ENCODE measurements at places on chromosomes 1 and 21. TPM values are rescaled to one million over a fixed set of nuclear protein-coding genes. Genes with fewer than 3 reads are reported as not detected.

Gene ADCY10
- total RNA-seq: not detected

Gene TRNP1
- 2.1 TPM for total RNA-seq

Gene ANGPTL3
- total RNA-seq: not detected

Gene BRINP2
- 1.2 TPM for total RNA-seq

Gene CYP4A11
- total RNA-seq: not detected

Gene FGGY
- 6.3 TPM for total RNA-seq

- no peak for DNase-seq
Measured at GRCh38 chr1:208272713-208273112, 28.5 kb upstream of the PLXNA2 start.

- DNase-seq: no peak
Measured at GRCh38 chr21:21737186-21737585, 739.0 kb downstream of the NCAM2 start.

GRCh38 chr1:102891868-102892625 lies 216.3 kb downstream of the COL11A1 start:
- DNase-seq: no peak

DNA sequence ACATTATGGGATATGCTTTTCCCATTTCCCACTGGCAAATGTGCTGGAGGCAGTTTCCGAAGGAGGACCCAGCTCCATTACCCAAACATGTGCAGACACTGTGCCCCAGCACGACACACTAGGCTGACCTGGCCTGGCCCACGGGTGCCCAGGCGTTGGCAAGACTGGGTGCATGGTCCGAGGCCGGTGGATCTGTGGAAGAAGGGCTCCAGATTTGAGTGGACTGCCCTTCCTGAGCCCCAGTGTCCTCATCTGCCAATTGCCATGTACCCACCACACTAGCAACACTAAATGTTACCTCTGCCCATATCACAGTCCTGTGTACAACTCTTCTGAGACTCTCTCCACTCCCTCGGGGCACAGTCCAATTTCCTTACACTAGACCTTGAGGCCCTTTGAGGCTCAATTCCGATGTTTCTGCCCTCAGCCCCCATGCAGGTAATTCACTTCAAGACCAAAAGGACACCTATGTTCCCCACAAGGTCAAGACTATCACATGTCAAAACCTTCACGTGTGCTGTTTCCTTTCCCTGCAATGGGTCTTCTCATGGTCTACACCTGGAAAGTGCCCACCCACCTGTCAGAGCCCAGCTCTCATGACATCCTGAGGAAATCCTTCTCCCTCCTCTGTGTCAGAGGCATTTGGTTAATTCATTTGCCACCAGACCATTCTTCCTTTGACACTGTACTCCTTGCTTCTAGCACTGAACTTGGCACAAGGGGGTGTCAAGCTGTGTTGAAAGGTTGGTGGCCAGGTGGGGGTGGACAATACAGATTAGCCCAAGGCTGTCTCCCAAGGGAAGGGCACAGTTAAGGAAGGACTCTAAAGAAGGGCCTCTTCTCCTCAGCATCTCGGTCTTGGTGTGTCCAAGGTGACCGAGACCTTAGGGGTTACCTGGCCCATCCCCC lies 124.9 kb downstream of the DMRTB1 start:
- DNase-seq: no peak

DNA sequence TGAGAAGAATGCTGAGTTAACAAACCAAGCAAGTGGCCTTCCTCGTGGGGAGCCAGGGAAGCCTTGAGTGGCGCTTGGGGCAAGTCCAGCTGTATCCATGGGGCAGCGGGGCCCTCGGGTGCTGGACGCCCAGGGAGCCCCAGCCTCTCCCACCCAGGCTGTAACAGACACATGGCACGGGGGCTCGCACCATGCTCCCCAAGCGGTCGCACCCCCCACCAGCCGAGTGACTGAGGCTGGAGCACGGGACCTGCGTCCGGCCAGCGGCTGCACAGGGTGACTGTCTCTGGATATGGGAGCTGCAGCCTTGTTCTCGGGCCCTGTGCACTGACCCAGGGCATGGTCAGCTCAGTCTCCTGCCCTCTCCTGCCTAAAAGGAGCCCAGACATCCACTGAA lies 53.9 kb upstream of the ACTRT2 start:
- no peak for DNase-seq

DNA sequence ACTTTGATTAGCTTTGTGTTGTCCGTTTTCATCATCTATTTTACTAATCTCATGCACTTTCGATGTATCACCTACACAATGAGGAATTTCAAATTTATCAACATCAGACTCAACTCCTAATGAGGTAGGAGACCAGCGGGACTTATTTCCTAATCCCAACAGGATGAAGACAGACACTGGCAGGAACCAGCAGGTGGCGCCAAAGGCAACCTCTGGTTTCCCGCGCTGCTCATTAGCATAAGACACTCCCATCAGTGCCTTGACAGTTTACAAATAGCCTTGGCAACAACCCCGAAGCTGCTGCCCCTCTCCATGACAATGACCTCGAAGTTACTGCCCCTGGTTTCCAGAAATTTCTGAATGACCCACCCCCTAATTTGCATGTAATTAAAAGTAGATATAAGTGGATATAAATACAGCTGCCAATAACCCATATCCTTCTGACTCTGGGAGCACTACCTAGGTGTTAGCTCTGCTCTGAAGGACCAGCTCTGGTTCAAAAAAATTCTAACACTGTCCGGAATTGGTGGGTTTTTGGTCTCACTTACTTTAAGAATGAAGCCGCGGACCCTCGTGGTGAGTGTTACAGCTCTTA lies 974.8 kb downstream of the ADGRL2 start:
- peak; percentile 43 for DNase-seq

DNA sequence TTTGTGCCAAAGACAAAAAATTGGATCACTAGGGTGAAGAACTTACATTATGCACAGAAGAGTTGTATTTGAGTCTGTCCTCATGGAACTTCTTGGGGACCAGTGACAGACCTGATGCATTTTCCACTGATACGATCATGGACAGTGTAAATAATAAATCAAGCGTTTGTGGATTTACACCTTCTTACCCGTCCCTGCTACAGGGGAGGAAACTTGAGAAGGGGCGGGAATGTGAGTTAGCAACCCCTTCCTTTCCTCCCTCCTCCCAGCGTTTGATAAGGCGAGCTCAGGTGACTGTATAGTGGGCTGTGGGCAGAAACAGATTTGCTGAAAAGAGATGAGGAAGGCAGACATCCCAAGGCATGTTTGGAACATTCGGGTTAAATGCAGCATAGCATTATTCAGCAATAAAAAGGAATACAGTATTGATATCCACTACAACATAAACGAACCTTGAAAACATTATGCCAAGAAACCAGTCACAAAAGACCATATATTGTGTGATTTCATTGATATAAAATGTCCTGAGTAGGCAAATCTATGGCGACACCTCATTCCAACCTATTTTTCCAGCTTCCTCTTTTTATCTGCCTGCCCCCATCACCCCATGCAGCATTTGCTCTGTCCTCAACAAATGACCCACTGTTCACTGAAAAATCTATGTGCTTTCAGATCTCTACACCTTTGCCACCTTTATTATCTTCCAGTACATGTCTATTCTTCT lies 128.7 kb downstream of the ZZZ3 start:
- no peak for DNase-seq

DNA sequence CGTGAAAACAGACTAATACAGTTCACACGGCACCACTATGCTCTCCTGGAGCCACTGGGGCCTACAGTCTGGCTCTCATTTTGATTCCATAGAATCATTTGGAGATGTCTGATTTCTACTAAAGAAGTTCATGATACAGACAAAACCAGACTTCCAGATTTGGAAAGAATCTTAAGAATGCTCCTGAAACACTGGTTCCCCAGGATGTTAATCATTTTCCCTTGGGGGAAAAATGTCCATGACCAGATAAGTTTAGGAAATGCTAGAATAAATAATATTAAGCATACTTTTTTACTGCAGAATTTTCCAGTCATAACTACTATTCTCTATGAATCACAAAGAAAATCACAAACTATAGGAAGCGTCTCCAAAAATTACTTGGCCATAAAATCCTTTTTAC lies 63.0 kb upstream of the RGS7 start:
- DNase-seq: no peak

DNA sequence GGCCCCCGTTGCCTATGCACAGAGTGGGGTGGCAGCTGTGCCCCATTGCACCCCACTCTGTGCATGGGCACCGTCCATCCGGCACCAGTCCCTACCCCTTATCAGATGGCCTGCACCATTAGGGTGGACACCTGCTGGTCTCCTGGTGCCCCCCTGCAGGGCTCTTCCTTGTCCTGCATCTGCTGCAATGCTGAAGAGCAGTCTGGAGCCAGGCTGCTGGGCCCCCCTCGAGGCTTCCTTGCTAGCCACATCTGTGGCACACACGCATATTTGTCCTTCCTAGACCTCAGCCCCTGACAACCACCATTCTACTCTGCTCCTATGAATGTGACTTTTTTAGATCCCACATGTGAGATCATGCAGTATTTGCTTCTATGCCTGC lies 56.4 kb downstream of the COL18A1 start:
- DNase-seq: no peak

GRCh38 chr1:232238009-232238408 lies 391.9 kb downstream of the SIPA1L2 start:
- no peak for DNase-seq

- no peak for DNase-seq
Measured at GRCh38 chr21:29829564-29830275, 110.1 kb downstream of the GRIK1 start.

DNA sequence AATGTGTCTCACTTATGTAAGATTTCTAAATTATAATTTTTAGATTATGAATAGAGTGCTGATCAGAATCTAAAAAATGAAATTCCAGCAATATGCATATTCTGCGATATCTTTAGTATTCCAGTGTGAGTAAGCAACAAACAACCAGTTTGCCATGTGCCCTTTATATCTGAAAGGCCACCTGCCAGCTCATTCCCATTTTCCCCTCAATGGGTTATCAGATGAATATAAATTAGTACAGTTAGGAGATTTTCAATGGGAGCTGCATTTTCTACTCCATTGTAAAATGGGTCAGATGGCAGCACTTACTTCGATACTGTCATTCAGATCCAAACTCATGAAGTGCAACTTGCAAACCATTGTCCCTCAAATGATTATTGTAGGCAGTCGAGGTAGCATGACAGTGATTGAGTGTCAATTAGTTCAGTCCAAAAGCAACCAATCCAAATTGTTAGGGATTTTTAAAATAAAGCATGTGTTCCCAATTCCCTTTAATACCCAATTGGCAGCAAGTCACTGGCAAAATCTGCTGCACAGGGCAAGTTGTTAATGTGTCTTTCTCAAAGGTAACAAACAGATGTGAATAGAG lies 680.3 kb downstream of the LRRIQ3 start:
- no peak for DNase-seq

DNA sequence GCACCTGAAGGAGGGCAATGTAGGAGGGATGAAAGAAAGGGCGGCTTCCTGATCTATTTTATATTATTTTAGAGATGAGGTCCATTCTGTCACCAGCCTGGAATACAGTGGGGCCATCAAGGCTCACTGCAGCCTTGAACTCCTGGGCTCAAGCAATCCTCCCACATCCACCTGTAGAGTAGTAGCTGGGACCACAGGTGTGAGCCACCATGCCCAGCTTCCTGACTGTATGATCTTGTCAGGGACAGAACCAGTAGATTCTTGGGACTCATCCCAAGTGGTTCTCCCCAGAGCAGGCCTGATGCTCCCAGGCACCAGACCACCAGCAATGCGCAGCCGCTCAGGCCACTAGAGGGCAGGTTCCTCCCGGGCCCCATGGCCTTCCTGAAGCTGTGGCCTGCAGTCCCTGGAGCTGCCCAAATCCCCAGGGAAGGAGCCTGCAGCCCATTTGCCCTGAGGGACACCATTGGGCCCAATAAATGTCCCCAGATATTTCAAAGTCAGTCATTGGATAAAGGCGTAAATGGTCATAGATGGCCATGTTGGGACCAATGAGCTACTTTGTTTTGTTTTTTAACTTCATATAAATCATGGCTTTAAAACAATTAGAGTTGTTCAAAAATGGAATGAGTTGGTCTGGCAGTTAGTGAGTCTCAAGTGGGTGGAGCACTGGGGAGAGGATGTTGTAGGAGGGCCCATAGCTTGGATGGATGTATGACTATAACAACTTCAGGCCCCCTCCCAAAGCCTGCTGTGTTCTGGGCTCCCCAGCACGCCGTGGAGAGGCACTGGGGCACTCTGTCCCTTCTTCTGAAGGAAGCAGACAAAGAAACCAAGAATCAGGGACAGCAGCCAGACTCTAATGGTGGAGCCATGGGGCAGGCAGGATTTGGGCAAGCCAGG lies 44.7 kb upstream of the GOLT1A start:
- peak; percentile 55 for DNase-seq

DNA sequence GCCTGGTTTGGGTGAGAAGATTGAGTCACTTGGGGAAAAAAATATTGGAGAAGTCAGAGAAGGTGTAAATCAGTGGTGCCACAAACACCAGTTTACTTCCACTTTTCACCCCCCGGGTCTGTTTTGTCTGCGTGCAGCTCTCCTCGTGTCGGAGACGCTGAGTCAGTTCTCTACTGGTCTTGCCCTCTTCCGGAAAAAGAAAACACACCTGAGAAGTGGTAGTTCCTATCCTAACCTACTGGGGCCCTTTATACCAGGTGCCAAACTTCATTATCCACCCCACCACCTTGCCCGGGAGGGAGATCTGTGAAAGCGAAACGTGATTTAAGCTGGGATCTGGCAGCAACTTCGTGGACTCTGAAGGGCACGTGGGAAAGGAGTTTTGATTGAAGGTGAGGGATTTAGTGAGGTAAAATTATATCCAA lies 855 bp upstream of the IVNS1ABP start:
- DNase-seq: peak; percentile 13

GRCh38 chr1:15191770-15192169 lies 38.2 kb downstream of the TMEM51 start:
- no peak for DNase-seq

GRCh38 chr1:29903548-29904166 lies 667.3 kb downstream of the PTPRU start:
- DNase-seq: no peak

GRCh38 chr1:180198196-180198595 lies 31.9 kb upstream of the LHX4 start:
- DNase-seq: no peak

DNA sequence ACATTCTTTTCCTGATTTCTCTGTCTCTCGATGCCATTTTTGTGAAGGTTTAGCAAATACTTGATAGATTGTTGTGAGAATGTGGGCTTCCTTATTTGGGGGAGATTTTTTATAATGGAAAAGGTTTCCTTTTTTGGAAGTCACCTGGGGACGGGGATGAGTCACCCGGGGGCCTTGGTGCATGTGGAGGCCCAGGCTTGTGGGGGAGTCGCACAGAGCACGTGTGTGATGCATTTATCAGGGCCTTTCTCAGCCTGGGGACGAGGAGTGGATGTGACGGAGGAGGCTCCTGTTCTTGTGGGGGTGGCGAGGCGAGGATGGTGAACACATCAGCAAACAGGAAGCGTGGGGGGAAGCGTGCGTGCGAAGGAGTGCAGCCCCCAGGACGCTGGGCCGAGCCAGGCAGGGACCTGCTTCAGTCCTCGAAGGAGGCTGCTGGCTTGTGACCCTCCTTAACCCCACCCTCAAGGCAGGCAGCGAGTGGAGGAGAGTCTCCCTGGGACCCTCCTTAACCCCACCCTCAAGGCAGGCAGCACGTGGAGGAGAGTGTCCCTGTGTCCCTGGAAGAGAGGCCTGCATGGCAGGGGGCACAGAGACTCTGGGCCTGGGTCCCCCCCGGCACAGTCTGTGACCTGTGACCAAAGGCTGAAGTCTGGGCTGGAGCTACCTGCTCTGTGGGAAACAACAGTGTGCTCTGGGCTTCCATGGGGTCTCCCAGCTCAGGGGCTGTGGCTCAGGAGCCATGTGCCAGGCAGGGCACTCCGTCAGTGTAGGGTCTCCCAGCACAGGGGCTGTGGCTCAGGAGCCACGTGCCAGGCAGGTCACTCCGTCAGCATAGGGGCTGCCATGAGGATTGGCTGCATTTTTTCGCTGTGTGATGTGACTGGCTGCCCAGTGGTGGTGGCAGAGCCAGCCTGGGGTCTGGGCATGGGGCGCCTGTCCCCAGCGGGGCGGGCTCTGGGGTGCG lies 57.2 kb downstream of the AGPAT3 start:
- no peak for DNase-seq

All from NCI-H460 (cell line).